Hepatic stellate cell (primary cell): ENCODE measurements at places on chromosomes 4 and X.

- DNase-seq: no peak
Measured at GRCh38 chrX:71143508-71143907, 1.1 kb upstream of the NLGN3 start.

GRCh38 chr4:170007113-170007512 is 19.1 kb downstream of the MFAP3L start:
- DNase-seq: no peak

- no peak for DNase-seq
Measured at GRCh38 chr4:717601-718320, 12.1 kb downstream of the PCGF3 start.

DNA sequence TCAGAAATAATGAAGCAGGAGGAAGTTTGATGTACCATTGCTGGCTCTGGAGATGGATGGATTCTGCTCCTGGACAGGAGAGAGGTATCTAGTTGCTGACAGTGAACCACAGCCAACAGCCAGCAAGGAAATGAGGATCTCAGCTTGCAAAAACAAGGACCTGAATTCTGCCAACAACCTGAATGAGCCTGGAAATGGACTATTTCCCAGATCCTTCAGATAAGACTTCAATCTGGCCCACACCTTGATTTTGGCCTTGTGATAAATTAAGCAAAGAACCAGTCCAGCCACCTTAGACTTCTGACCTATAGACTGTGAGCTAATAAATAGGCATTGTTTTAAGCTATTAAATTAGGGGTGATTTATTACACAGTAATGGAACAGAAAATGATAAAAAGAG is 220.3 kb downstream of the ADAMTS3 start:
- no peak for DNase-seq

- no peak for DNase-seq
Measured at GRCh38 chr4:121777625-121778024, 12.7 kb upstream of the SMIM43 start.

GRCh38 chr4:69714086-69714485 is 46.3 kb downstream of the SULT1B1 start:
- DNase-seq: no peak

- DNase-seq: no peak
Measured at GRCh38 chr4:147828331-147828905, 96.5 kb downstream of the ARHGAP10 start.

GRCh38 chr4:155603360-155603891 is 63.2 kb upstream of the GUCY1A1 start:
- no peak for DNase-seq

GRCh38 chrX:24014388-24015018 is 12.5 kb downstream of the KLHL15 start:
- no peak for DNase-seq
